IMR-90 (cell line): ENCODE measurements at places on chromosomes 12 and 14. TPM values are rescaled to one million over a fixed set of nuclear protein-coding genes. Genes with fewer than 3 reads are reported as not detected.

GRCh38 chr14:58737511-58737910 lies 99.7 kb downstream of the DACT1 start:
- H3K36me3 ChIP-seq = no peaks in the 10 kb centered on the region
- peak overlapping the region; percentile 65; the same call in 1 of the 2 replicates for H3K27ac ChIP-seq
- H3K4me3 ChIP-seq = no peak overlapping the region
- H3K4me1 ChIP-seq = peaks cover 9% of the 10 kb centered on the region

SP1 gene
- total RNA-seq = 45.0 and 53.6 TPM in 2 replicates

PRKD1 gene
- 12.8 and 12.9 TPM in 2 replicates for total RNA-seq

DNA sequence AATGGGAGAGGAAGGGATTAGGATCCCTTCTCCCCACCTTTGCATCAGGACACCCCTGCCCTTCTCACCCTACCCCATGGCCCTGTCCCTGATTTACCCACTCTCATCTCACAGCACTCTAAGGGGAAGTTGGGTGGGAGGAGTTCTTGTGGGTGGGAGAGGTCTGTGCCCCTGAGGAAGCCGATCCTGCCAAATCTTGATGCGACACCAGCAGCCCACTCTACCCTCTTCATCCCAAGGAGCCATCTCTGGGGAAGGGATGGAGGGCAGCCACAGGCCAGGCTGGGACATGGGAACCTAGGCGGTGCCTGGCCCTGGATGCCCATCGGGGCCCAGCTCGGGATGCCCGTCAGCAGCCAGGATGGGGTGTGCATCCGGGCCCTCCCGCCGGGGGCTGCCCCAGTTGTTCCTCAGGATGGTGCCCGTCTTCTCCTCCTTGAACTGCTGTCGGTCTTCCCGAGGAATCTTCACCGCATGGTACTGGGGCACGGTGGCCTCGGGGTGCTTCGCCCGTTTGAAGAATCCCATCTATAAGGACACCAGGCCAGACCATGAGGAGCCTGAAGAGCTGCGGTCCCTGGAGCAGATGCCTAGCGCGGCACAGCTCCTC lies 22.8 kb downstream of the ITGA7 start:
- H3K36me3 ChIP-seq = no peaks in the 10 kb centered on the region
- DNase-seq = no peak
- no peak overlapping the region for H3K4me3 ChIP-seq
- no peak overlapping the region for H3K27ac ChIP-seq
- peaks cover 2% of the 10 kb centered on the region for H3K4me1 ChIP-seq
- peaks cover 14% of the 10 kb centered on the region for H3K27me3 ChIP-seq

DNA sequence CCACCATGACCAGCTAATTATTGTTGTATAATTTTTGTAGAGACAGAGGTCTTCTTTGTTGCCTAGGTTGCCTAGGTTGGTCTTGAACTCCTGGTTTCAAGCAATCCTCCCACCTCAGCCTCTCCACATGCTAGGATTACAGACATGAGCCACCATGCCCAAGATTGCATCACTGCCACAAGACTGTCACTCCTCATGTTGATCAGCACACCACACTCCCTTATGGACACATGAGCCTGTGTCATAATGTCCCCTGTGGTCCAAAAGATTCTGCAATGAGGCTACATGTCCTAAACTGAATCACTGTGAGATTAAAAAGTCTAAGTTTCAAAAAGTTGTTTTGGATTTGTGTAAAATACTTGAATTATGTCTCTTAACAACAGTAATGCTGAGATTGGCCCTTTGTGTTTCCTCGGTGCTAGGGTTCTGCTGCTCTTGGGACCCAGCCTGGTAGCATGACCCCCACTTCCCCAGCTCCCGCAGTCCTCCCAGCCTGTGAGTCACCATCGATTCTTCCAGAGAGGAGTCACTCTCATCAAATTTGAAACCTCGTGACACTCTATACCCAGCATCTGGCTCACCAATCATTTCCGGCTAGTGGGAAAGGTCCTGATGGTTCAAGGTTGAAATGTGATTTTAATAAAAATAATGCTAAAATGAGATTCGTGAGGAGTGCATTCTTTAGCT lies 890.9 kb downstream of the VRK1 start:
- DNase-seq = no peak
- no peak overlapping the region for H3K4me3 ChIP-seq
- H3K4me1 ChIP-seq = no peaks in the 10 kb centered on the region
- no peaks in the 10 kb centered on the region for H3K27me3 ChIP-seq
- H3K36me3 ChIP-seq = no peaks in the 10 kb centered on the region

ACTR6 gene
- total RNA-seq = 10.2 and 20.6 TPM in 2 replicates

ALX1 gene
- total RNA-seq = not detected in 2 replicates

- no peak overlapping the region for H3K4me3 ChIP-seq
- no peaks in the 10 kb centered on the region for H3K4me1 ChIP-seq
- no peaks in the 10 kb centered on the region for H3K36me3 ChIP-seq
- no peak overlapping the region for H3K27ac ChIP-seq
- H3K27me3 ChIP-seq = peaks cover 48% of the 10 kb centered on the region
Observed at GRCh38 chr14:69299286-69300035, 39.5 kb downstream of the GALNT16 start.

YY1 gene
- total RNA-seq = 26.7 and 29.9 TPM in 2 replicates

GRCh38 chr12:10397296-10397695 lies 7.5 kb upstream of the KLRK1 start:
- no peak overlapping the region for H3K4me3 ChIP-seq
- no peaks in the 10 kb centered on the region; the same call in 1 of the 2 replicates for H3K27me3 ChIP-seq
- DNase-seq = no peak
- no peaks in the 10 kb centered on the region for H3K36me3 ChIP-seq
